Spleen (tissue), 13 donors: ENCODE measurements at places on chromosomes 2 and 18. TPM values are rescaled to one million over a fixed set of nuclear protein-coding genes. Genes with fewer than 3 reads are reported as not detected.

Gene CD8A
- total RNA-seq: 111 TPM

Gene PAX8
- total RNA-seq: 1.2 TPM

Gene EGR4
- not detected for total RNA-seq

Gene DCDC2C
- not detected for total RNA-seq

Gene PSMA8
- total RNA-seq: 0.70 TPM

Gene DPP4
- total RNA-seq: 19.5 TPM

Gene FBXO48
- 1.2 TPM for total RNA-seq

Gene UCN
- 3.0 TPM for total RNA-seq

DNA sequence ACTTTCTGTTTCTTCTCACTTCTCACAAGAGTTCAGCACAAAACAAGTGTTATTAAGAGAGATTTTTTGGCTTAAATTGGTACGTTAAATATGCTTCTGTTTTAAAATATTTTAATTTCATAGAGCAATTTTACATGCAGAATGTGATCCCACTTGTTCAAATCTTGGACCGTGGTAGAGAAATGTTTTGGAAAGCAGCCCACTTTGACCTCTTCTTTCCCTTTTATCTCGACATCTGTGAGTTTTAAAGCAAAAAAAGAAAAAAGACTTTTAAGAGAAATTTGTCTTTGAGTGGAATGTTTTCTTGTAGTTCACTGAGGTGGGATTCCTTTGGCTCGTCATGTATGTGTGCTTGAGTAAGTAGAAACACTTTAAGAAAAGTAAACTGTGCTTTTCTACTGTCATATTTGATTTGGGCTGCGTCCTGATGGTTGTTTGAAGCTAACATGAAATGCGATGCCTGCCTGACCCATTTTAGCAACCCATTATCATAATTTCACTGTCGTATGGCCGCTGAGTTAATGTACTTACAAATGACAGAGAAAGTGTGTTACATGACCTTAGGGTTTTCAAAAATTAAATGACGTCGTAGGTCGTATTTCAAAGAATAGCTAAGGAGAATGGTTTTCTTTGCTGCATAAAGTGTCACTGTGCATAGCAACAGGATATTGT is 54.5 kb downstream of the TSHZ1 start:
- no peak for DNase-seq

DNA sequence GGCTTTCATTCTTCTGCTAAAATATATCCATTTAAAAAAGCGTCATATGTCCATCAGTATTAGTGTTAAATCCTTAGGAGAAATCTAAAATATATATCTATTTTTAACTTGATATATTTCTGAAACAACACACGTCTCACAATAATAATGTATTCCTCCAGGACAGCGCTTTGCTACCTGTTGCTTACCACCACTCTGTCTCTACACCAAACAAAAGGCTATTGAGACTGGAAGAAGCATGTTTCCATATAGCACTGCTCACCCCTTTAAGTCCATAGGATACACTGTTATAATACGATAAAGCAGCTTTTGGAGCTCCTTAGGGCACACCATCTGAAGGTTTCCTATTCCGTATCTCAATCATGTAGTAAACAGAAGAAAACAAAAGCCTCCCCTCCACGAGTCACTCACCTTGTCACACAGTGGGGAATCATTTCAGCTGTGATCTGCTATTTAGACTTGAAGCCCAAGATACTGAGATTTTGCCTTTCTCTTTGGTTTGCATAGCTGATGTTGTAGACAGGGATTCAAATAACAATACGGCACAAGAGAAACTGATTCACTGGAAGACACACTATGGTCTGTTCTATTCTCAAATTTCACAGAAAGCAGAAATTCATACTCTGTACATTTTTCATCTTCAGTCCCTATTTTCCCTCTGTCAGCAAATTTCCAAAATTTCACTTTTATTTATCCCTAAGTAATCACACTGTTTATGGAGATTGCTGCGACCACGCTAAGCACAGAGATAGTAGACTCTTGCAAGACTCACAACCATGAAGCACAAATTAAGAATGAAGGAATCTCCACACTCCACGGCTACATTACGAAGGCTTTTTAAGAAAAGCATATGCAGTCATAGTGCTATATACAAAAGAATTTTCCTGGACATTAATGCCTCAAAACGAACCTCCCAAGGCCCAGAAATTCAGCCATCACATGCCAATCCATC is 187.1 kb downstream of the TCF4 start:
- DNase-seq: no peak

DNA sequence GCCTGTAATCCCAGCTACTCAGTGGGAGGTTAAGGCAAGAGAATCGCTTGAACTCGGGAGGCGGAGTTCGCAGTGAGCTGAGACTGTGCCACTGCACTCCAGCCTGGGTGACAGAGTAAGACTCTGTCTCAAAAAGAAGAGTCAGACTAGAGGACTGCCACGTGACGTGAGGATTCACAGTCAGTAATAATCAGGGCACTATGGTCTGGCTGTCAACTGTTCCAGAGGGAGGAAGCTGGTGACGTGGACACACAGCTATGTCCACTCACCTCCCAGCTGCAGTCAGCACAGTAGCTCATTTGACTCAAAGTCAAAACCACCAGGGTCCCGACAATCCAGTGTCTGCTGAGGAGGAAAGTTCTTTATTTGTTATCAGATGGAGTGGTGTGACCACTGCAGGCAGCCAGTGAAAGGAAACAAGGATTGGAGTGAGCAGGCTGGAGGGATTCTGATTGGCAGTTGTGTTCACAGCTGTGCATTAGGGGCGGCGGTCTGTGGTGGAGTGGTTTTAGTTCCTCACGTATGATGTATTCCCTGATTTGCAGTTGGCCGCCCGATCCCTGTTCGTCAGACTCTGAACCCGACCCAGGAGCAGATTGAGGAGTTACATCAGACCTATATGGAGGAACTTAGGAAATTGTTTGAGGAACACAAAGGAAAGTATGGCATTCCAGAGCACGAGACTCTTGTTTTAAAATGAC is 37.9 kb downstream of the MOGAT1 start:
- no peak for DNase-seq

DNA sequence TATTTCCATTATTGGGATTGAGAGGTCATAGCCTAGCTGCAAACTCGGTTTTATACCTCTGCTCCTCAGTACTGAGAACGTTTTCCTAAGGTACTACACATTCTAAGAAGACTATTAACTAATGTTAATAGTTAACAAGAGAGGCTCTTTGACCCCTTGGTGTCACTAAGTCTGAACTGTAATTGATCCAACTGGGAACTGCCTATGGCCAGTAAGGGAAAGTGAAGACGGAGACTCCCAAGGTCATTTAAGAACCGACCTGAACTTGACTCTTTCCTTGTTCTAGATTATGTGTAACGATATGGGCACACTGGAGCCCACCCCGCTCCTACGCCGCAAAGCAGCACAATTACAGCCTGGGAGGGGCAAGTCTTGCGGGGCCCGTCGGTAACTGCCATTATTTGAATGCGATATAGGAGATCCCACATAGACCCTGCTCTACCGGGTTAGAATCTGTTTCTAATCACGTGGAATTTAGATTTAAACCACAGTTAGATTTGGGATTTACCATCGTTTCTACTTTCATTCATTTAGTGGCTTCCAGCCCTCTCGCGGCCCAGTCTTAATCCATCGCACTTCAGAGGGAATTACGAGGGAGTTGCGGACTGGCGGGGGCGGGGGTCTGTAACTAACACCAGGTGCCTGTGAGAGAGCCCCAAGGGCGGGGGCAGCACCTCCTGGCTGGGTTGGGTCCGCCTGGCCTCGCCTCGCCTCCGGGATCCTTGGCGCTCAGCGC is 84.1 kb upstream of the EPB41L3 start:
- DNase-seq: no peak

GRCh38 chr2:30990176-30990575 is 148.1 kb downstream of the GALNT14 start:
- DNase-seq: no peak

DNA sequence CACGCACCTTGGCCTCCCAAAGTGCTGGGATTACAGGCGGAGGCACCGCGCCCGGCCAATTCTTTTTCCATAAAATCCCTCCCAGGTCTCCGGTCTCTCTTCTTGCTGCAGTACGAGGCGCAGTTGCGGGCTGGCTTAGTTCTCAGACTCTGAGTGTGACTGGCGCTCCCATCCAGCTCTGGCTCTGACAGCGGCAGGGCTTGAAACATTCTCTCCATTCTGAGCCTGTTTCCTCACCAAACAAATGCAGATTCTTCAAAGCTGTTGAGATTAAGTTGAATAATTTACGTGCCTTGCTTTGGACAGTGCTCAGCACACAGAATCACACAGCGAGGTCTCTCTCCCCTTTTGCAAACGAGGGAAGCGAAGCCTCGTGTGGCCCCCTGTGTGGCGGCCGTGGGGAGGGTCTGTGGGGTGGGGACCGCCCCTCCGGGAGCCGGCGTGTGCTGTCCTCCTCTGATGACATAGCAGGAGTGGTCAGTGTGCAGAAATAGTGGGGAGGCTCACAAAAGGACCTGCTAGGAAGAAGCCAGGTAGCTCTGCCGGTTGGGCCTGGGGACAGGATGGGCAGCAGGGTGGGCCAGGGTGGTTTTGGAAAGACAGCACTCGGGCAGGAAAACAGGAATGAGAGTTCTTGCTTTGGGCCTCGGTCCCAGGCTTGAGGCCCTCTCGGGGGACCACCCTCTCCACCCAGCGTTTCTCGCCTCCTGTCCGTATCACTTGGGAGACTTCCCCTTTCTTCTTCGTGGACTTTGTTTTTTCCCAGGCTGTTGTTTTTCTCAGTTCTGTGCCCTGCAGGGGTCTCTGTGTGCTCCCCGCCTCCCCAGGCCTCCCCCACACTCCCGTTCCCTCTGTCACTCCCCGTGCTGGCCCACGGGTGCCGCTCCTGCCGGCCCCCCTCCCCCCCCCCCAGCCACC is 75.0 kb downstream of the KCNG2 start:
- DNase-seq: peak; percentile 41

DNA sequence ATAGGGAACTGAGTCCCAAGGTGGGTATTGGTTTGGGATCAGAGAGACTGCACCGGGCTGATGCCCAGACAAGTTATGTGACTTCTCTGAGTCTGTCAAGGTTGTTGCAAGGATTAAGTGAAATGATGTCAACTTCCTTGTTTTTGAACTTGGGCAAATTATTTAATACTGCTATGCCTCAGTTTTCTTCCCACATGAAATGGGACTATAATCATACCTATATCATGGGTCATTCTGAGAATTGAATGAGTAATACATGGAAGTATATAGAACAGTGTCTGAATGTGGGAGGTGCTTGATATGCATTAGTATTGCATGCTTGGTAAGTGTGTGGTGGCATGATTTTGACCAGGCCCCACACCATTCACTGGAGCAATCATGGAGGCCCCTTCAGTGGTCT is 99.0 kb downstream of the PRKCE start:
- no peak for DNase-seq

- no peak for DNase-seq
Measured at GRCh38 chr18:23538870-23539269, 35.6 kb downstream of the RMC1 start.

GRCh38 chr2:217729421-217730053 is 273.3 kb downstream of the TNS1 start:
- DNase-seq: no peak

DNA sequence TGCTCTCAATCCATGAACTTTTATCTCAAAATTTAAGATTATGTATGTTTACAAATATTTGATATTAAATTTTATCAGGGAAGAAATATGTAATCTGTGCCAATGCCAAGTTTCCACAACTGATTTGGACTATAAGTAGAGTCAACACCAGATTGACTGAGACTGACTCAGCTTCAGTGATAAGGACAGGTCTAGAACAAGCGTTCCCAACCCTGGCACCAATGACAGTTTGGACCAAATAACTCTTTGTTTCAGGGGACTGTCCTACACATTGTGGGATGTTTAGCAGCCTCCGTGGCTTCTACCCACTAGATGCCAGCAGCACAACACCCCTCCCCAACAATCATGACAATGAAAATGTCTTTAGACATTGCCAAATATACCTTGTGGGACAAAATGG is 165.3 kb downstream of the THADA start:
- no peak for DNase-seq
